ENCODE measurements at places on chromosomes 7 and 10. TPM values are rescaled to one million over a fixed set of nuclear protein-coding genes. Genes with fewer than 3 reads are reported as not detected.
A peak's percentile ranks its signal among the peaks of the same experiment; 100 is the strongest.

DNA sequence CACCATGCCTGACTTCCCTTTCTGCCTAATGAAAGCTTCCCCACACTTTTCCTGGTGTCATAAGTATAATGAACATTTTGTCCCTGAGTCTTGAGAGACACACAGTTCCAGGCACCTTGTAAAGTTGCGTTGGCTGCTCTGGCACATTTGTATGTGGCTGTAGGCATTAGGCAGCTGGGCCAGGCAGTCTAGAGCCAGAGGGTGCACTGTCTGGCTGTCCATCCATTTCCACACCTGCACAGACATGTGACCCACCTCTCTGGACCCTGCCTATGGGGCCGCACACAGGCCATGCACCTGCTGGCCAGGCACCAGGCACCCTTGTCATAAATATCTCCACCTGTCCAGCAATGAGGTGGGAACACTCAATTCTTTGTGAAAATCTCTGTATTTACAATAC lies 54.7 kb upstream of the ANTXRL start:
- no peak for DNase-seq

Gene GLCCI1
- total RNA-seq: 33.4 TPM

DNA sequence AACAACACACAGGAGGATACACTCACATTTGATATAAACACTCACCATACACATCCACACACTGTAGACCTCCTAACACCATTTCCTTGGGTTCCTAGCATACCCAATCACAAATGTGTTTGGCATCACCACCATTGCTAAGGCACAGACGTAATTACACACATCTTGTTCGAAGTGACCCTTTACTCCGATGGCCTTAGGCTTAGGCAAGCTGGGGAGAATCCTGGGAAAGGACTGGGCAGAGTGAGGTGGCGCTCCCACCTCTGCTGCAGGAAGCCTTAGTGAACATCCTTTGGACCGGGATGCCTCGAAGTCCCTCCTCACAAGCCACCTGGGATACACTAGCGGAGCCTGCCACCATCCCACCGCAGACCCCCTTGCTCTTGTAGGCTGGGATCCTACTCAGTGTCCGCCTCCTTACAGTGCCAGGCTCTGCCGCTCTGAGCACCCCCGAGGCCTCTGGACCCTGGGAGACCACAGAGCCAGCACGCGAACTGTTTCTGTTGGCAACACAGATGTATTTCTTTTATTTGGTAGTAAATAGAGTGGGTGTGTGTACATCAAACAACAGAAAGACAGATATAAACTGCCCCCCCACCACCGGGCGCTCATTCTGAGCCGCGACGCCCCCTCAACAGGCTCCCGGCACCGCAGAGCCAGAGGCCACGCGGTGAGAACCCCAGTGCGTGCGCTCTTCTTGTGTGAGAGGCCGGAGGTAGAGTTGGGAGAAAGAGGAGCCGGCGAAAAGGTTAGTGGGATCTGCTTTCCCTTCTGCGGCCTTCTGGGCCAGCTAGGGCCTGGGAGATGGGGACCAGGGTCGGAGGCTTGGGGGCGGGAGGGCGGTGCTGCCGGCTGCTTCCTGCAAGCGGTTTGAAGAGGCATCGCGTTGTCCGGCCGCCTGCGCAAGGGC lies 5.9 kb upstream of the HMX2 start:
- no peak for DNase-seq

DNA sequence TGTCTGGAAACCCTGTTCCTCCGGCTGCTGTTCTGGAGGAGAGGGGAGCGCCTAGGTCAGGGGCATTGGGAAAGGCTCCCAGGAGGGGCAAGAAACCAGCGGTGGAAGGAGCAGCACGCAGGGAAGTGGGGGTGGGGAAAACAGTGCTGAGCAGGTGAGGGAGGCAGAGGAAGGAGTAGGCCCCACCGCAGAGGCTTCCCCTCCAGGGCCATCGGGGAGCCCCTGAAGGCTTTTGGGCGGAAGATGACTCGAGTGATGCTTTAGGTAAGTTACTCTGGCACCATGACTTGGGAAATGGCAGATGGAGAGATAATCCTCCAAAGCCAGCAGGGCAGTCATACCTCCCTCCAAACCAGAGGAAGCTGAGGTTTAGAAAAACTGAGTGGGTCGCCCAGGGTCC lies 106.5 kb upstream of the ANLN start:
- DNase-seq: no peak

DNA sequence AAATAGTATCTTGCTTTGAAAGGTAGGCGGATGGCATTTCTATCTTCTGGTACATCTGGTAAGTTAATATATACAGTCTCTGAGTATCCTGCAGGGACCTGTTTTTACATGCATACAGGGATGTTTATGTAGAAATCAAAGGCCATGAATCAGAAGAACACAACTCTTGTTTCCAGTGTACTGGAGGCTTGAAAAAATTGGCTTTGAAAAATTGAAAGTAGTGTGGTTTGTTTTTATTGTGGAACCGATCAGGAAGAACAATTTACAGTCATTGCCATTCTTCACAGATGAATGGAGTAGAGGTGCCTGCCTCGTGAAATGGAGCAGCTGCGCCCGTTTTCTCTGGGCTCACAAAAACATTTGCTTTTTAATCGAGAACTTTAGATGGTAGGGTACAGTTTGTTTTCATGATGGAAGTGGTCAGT lies 54.0 kb upstream of the RPA3 start:
- DNase-seq: peak; percentile 50

- DNase-seq: no peak
Measured at GRCh38 chr7:41328131-41328530, 374.8 kb downstream of the INHBA start.

GRCh38 chr10:87864496-87865059 lies 1.2 kb downstream of the PTEN start:
- no peak for DNase-seq

- no peak for DNase-seq
Measured at GRCh38 chr10:80100861-80101695, 22.6 kb downstream of the TMEM254 start.

DNA sequence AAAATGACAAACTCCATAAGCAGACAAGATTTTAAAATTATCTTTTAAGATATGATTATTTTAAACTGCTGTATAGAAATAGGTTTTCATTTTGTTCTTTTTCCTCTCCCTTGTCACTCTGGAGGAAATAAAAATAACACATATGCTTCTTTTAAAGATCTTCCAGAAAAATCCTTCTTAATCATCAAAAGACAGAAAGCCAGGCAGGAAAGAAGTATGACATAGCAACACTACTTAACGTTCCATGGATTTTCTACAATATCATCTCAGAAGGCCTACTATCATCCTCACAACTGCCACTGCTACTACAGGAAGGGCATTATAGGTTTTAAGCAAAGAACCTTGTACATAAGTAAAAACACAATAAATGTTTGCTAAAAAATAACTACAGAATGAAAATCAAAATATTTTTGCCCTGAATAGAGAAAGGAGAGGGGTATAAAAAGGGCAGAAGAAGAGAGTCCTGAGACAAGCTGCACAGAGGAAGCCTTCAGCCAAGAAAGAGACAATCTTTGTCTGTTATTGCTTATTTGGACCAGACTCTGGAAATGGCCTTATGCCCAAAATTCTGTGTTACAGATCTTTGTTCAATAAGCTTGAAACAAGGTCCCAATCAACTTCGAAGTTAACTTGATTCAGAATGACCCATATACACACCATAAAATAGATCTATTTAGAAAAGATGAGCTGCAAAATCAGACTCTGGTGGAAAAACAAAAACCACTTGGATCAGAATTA lies 67.8 kb downstream of the ABI1 start:
- no peak for DNase-seq

GRCh38 chr10:100738055-100738827 lies 7.1 kb upstream of the PAX2 start:
- no peak for DNase-seq

GRCh38 chr10:8404721-8405120 lies 350.2 kb downstream of the GATA3 start:
- DNase-seq: peak; percentile 18

DNA sequence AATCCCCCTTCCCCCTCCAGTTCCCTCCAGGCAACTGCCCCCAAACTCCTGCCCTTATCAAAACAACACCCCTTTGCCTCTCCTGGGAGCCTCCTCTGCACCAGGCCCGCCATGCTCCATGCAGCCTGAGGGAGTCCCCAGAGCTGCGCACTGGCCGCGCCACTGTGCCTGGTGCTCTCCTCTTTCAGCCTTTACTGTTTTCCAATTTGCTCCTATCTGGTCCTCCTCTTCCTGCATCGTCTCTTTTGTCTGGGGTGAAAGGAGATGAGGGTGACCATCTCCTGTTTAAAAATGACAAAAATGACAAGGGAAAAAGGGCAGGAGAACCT lies 165.8 kb upstream of the ADCY1 start:
- no peak for DNase-seq

DNA sequence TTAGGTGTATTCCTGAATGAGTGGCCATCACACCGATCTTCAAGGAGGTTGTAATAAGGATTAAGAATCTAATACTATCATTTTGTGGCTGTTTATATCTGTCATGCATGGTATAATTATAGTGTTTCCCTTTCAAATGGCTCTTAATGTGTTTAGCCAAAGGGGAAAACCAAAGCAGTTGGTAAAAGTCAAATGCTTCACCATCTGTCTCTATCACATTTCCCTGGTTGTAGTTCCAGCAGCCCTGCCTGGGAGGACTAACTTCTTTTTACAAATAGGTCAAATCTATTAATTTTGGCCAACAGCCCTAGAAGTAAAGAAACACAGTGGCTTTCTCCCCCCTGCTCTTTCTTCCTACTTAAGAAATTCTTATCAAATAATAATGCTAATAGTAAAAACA lies 56.7 kb downstream of the ZNF365 start:
- no peak for DNase-seq

DNA sequence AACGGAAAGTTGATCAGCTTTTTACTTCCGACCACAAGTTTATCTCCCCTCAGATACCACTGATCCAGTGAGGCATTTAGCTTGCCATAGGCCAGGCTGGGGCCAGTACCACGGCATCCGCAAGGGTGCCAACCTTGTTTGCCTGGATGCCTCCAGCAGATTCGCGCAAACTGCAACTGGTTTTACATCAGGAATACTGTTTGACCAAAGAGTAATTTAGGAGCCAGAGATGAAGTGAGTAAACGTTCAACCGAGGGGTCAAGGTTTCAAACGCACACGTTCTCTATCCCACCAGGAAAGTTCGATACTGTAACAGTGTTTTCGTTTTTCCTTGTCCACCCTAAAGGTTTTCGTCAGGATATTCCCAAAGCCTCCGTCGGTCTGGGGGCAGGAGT lies 266 bp upstream of the MDFIC start:
- DNase-seq: no peak

Gene PDZD7
- 0.21 TPM for total RNA-seq

Gene MALRD1
- total RNA-seq: 13.8 TPM

DNA sequence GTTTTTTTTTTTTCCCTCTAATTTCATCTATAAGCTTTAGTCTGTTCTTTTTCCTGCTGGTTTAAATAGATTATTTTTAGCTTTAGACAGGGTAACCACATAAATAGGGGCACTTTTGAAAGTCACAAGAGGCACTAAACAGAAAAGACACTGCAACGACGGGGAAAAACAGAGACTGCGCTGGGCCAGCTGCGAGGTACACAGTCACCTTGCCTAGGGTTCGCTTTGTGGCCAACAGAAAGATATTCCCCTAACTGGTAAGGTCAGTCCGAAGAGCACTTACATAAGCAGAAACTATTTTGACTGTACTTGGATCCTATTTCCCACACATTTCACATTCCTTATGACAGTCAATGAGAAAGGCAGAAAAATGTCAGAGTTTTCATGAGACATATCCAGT lies 175.6 kb upstream of the PHF14 start:
- DNase-seq: no peak

Gene SLC29A3
- total RNA-seq: 4.8 TPM

DNA sequence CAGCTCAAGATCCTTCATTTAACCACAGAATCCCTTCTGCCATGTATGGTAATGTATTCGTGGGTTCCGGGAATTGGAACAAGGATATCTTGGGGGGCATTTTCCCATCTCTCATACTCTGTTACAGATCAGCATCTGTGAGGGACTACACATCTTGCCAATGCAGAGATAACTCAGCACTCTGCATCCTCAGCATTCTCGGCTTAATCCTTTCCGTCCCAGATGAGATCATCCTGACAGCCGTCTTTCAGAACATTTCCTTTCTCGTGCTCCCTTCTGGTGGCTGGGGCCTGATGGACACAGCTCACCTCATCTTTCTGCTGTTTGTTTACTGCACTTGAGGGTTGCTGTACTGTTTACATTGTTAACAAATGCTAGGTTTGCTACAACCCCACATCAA lies 25.3 kb downstream of the FKBP6 start:
- no peak for DNase-seq

DNA sequence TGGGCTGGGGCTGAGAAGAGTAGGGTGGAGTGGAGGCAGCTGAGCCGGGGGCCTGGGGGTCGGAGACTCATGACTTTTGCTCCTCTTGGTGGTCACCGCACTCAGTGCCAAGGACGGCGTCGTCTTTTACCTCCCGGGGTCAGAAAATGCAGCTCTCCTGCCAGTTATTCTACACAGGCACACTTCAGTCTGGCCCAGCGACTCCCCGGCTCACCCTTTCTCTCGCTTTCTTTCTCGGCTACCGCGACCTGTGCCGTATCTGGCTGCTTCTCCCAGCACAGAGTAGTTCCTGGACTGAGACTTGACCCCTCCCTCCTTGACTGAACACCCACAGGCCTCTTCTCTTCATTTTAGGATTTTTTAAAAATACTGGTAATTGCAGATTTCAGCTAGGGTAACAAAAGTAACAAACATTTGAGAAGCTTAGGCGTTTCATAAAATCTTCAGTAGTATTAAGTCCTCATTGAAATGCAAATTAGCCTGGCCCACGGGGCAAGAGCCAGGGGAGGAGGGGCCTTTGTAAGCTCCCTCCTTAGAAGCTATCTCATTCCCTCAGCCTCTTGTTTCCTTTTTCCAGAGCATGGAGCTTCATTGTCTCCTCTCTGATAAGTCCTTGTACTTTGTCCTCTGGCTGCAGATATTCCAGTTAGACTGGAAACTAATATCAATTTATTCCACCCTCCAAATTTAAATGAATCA lies 1.1 kb upstream of the PRLHR start:
- no peak for DNase-seq

Gene FAM180A
- 0.63 TPM for total RNA-seq
